ENCODE measurements at places on chromosomes 4 and X. TPM values are rescaled to one million over a fixed set of nuclear protein-coding genes. Genes with fewer than 3 reads are reported as not detected.

Gene P2RY4
- polyA plus RNA-seq, result not detected

DNA sequence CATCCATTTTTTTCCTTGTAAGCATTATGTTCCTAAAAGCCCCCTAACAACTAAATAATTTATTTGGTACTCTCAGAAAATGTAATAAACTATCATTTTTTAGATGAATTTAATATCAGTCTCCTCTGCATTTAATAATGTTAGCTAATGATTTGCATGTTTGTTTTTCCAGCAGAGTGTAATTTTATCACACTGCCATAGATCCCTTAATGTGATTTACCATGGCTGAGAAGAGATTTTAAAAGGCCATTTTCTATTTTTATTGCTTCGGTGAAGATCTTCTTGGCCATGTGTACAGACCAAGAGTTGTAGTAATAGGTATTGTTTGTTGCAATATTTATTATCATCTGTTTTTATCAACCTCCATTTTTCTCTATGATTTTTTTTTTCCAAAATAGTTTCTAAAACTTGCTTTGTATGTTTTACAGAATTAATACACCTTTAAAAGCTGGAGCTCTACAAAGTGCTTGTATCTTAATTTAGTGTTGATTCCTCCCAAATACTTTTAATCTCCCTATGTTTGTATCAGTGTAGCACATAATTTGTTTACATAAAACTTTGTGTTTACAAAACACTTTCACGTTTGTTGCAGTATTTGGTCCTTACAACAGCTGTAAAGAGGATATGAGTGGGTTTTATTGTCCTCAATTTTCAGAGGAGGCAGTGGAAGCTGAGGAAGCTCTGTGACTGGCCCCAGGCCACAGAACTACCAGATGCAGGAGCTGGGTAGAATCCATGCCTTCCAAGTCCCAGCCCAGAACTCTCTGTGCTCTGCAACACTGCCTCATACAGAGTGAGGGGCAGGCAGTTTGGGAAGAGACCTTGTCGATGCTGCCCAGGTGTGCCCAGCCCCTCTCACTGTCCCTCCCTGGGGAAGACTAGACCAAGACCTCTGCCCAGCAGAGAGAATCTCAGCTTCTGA, 58.1 kb downstream of the FAM114A1 start:
- DNase-seq, result no peak

GRCh38 chrX:5278908-5279307, 949.8 kb downstream of the NLGN4X start:
- no peak for DNase-seq

DNA sequence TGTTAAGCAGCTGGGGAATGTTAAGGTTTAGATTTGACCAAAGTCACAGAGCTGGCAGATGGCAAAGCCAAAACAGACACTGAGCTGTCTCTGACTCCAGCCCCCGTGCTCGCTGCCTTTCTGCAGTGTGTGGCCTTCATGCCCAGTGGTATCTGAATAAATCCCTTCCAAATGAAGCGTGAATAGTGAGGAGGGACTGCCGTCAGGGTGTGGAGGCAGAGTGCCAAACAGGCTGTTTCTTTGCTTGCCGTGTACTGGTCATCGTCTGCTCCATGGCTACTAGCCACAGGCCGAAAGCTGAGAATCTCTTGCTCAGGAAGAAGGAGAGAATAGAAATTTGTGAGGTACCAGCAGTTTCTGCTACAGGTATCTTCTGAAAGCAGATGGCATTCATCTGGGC, 19.7 kb downstream of the PRIMPOL start:
- DNase-seq, result no peak
